Osteoblast (primary cell): ENCODE measurements at places on chromosomes 12 and 14.

DNA sequence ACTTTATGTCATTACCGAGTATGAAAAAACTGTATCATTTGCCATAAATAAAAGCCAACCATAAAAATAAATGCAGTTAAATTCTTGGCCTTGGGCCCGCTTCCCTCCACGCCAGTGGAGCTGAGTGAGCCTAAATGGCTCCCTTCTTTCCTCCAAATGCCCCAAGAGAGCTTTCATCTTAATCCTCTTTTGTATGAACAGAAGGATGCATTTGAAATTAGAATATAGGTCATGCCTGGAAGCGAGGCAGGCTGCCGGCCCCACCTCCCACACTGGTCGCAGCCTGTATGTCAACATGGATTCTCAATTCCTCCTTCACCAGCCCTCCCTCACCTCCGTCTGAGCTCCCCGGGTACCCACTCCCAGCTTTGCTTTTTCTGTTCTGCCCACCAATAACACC, 245.7 kb downstream of the SLC15A4 start:
- DNase-seq: no peak

- DNase-seq: no peak
Observed at GRCh38 chr14:89186856-89187376, 230.1 kb downstream of the FOXN3 start.

GRCh38 chr12:43914923-43915468, 79.1 kb downstream of the TMEM117 start:
- DNase-seq: no peak

DNA sequence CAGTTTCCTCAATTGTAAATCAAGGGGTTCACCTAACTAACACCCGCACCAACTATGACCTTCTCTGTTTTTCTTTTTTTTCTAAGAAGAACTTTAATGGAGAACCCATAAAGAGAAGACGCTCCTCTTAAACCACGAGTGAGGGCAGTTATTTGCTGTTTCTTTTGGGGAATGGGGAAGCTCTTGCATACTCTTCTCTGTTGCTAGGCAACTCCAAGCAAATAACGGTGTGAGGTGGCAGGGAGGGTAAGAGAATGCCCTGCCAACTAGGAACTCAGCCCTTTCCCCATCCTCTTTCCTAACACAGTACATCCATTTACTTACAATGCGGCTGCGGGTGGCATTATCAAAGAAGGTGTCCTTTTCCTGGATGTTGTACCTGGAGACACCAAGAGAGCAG, 114.9 kb downstream of the ANO2 start:
- DNase-seq: no peak

DNA sequence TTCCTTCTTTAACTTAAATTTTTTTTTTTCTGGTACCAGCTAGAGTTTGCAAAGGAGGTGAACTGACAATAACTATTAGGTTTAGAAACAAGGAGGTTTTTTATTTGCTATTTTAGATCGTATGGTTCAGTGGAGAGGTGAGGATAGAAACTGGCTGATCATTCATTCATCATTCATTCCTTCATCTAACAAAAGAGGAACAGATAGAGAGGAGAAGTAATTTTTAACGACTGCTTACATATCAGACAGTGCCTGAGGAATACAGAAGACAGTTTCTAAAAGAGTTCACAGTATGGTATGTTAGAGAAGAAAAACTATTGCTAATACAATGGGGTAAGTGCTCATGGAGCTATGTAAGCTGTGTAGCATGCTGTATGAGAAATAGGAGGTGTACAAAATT, 111.1 kb downstream of the ERC1 start:
- DNase-seq: no peak

DNA sequence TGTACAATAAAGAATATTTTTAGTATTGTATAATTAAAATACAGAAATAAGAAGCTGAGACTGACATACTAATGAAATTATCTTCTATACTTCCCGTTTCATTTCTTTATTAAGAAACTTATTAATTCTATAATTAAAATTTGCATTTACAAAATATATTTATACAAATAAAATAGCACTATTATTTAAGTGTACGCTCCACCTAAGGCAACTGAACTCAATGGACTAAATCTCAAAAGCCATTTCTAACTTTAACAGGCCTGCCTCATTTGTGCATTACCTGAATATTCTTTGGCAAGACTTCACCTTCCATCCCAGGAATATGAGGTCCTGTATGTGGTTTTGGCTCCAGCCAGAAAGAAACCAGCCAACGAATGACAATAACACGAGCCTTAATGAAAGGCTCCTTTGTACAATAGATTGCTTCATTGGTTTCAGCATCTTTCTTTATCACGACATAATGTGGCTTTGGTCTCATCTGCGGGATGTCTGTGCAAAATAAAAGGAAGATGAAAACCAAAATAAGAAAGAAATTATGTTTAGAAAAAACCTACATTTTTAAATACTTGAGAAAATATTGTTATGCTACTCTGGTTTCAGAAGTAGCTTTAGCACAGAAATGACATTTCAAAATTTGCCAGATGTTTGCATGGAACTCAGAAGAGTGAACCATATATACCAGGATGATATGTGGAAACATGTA, 58.7 kb downstream of the RALGAPA1 start:
- DNase-seq: no peak

- DNase-seq: peak; percentile 76
Observed at GRCh38 chr12:51829011-51829481, 19.5 kb downstream of the FIGNL2 start.

- DNase-seq: no peak
Observed at GRCh38 chr14:101022121-101022520, 118.6 kb upstream of the RTL1 start.

- DNase-seq: no peak
Observed at GRCh38 chr14:33938131-33938949, 12.5 kb downstream of the EGLN3 start.

DNA sequence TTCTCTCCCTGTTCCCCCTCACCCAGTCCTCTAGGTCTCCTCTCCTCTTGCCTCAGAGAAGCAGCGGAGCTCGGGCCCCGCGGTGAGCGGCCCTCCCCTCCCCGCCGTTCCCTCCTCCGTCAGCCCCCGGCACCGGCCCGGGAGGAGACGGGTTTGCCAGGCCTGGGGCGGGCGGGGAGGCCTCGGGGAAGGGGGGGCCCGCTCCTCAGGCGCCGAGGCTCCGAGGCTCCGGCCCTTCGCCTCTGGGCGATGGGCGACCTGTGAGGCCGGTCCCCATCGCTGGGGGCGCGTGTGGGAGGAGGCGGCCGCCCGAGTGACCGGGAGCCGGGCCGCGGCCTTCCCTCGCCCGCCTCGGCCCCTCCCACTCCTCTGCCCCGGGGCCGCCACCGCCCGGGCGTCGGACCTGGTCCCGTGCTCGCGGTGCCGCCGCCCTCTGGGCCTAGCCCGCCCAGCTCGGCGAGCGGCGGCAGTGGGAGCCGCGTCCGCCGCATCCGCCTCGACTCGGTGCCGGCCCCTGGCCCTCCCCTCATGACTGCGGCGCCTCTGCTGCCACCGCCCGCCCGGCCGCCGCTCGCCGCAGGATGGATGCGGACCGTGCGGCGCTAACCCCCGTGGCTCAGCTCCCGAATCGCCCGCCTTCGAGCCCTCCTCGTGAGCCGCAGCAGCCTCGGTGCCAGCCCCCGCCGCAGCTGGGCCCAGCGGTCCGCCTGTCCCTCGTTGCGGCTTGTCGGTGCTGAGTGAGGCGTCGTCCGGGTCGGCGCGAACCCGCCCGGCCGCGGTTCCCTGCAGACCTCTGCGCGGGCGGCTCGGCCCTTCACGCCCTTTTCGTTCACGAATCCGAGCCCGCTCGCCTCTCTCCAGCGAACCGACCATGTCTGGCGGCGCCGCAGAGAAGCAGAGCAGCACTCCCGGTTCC, 574 bp downstream of the WNK1 start:
- peak; percentile 85 for DNase-seq

- DNase-seq: no peak
Observed at GRCh38 chr12:108930155-108930554, 50.3 kb downstream of the DAO start.
